ENCODE measurements at places on chromosomes 11 and 22.
A peak's percentile ranks its signal among the peaks of the same experiment; 100 is the strongest.

DNA sequence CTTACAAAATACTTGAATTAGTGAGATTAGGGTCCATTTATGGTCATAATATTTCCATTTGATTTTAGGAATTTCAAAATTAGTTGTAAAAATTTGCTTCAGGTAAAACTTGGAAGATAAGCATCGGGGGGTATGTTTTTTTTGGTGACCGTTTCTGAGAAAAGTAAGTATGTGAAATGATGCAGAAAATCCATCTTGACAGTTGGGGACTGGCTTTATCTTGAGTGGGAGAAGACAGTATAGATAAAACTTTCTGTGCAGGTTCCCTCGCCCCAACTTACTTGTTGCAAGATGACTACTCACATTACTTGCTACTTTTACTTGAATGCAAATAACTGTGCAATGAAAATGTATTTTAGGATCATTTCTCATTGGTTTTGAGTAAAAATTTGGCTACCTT, 49.5 kb downstream of the DNAJC24 start:
- H3K27me3 ChIP-seq, result no peaks in the 10 kb centered on the region
- no peaks in the 10 kb centered on the region for H3K4me1 ChIP-seq
- H3K27ac ChIP-seq, result no peak overlapping the region
- H3K4me3 ChIP-seq, result no peak overlapping the region

GRCh38 chr11:40376331-40376730, 1083.1 kb downstream of the LRRC4C start:
- H3K27ac ChIP-seq, result no peak overlapping the region
- DNase-seq, result no peak
- no peaks in the 10 kb centered on the region for H3K4me1 ChIP-seq
- no peaks in the 10 kb centered on the region for H3K36me3 ChIP-seq
- no peaks in the 10 kb centered on the region for H3K27me3 ChIP-seq

- H3K27ac ChIP-seq, result peak overlapping the region; percentile 53
- H3K4me3 ChIP-seq, result no peak overlapping the region
- H3K36me3 ChIP-seq, result peaks cover 40% of the 10 kb centered on the region
- DNase-seq, result no peak
- peaks cover 15% of the 10 kb centered on the region for H3K4me1 ChIP-seq
Observed at GRCh38 chr22:41664490-41664889, 24.2 kb downstream of the SNU13 start.

DNA sequence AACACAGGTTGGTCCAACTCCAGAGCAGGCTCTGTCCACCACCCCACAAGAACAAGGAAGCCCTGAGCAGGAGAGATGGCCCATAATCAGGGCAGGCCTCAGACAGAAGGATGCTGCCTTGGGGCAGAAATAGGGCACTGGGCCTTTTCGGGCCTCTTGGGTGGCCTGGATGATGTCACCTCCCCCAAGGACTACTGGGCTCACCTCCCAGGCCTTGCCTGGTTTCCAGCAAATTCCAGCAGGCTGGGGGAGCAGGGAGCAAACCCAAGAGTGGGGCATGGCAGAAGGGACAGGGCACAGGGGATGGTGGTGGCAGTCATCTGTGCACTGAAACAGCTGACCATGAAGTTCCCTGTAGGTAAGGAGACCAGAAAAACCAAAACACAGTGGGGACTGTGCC, 5.3 kb upstream of the NAA40 start:
- H3K4me3 ChIP-seq, result no peak overlapping the region
- peaks cover 9% of the 10 kb centered on the region for H3K4me1 ChIP-seq
- H3K27me3 ChIP-seq, result no peaks in the 10 kb centered on the region
- no peak for DNase-seq
- no peaks in the 10 kb centered on the region for H3K36me3 ChIP-seq

GRCh38 chr11:134020598-134020997, 48.3 kb upstream of the JAM3 start:
- H3K27me3 ChIP-seq, result peaks cover 3% of the 10 kb centered on the region
- H3K36me3 ChIP-seq, result no peaks in the 10 kb centered on the region
- no peak overlapping the region for H3K4me3 ChIP-seq
- H3K4me1 ChIP-seq, result peaks cover 11% of the 10 kb centered on the region
- no peak for DNase-seq

GRCh38 chr11:8873741-8874405, 37.1 kb upstream of the AKIP1 start:
- H3K27me3 ChIP-seq, result peaks cover 46% of the 10 kb centered on the region
- H3K4me3 ChIP-seq, result no peak overlapping the region
- no peak overlapping the region for H3K27ac ChIP-seq
- no peaks in the 10 kb centered on the region for H3K36me3 ChIP-seq
- DNase-seq, result no peak
- H3K4me1 ChIP-seq, result peaks cover 11% of the 10 kb centered on the region

- H3K4me1 ChIP-seq, result no peaks in the 10 kb centered on the region
Observed at GRCh38 chr22:38448945-38449745, 5.9 kb downstream of the KCNJ4 start.

DNA sequence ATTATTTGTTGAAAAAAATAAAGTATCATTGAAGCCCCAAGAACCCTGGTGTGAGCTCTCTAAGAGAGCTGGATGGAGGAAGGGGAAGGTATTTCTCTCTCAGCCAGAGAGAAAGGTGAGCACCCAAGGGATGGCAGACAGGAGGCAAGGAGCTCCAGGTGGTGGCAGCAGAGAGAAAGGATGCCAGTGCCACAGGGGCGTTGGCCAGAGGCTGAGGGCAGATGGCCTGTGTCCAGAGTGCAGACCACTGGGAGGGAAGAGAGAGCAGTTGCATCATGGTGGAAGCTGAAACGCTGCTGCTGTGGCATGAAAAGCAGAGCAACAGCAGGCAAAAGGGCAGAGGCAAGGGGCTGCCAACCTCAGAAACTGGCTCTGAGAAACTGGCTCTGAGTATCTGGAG, 8.5 kb downstream of the SPON1 start:
- no peak overlapping the region for H3K4me3 ChIP-seq
- no peak overlapping the region for H3K27ac ChIP-seq
- no peaks in the 10 kb centered on the region for H3K36me3 ChIP-seq

DNA sequence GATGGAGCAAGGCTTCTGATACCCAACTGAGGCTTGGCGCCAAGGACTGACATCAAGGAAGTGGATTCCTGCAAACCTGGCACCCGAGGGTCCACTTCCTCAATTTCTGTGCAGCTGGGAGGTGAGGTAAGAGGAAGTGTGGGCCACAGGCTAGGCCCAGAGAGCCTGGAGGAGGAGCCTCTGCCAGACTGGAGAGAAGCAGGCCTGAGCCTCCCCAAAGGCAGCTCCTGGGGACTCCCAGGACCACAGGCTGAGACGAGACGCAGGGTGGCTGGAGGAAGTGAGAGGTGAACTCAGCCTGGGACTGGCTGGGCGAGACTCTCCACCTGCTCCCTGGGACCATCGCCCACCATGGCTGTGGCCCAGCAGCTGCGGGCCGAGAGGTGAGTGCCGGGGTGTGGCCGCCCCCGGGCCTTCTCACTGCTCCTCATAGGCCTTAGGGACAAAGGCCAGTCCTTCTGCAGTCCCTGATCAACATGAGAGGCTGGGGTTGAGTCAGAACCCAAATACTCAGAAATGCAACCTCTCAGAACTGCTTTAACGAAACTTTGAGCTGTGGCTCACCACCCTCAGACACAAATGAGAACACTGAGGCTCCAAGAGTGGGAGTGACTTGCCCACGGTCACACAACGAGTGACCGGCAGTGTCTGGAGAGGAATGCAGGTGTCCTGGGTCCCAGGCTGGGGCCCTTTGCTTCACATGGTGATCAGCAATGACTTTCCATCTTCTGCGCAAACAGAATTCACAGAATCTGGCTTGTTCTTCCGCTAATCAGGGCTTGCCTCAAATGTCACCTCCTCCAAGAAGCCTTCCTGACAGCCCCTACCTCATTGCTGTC, at the start of gene NCF4:
NCF4 (plus strand) TSS at position 186 of the 839 bp plus-strand sequence; CDS start at position 352, 166 bp downstream.
- H3K27me3 ChIP-seq, result peaks cover 4% of the 10 kb centered on the region
- peak; percentile 56 for DNase-seq
- no peaks in the 10 kb centered on the region for H3K36me3 ChIP-seq
- H3K4me1 ChIP-seq, result peaks cover 49% of the 10 kb centered on the region

GRCh38 chr11:104169091-104169490, 5.1 kb upstream of the PDGFD start:
- no peaks in the 10 kb centered on the region for H3K4me1 ChIP-seq
- no peak for DNase-seq
- no peaks in the 10 kb centered on the region for H3K36me3 ChIP-seq
- no peak overlapping the region for H3K4me3 ChIP-seq
- H3K27me3 ChIP-seq, result peaks cover 11% of the 10 kb centered on the region
- H3K27ac ChIP-seq, result no peak overlapping the region

DNA sequence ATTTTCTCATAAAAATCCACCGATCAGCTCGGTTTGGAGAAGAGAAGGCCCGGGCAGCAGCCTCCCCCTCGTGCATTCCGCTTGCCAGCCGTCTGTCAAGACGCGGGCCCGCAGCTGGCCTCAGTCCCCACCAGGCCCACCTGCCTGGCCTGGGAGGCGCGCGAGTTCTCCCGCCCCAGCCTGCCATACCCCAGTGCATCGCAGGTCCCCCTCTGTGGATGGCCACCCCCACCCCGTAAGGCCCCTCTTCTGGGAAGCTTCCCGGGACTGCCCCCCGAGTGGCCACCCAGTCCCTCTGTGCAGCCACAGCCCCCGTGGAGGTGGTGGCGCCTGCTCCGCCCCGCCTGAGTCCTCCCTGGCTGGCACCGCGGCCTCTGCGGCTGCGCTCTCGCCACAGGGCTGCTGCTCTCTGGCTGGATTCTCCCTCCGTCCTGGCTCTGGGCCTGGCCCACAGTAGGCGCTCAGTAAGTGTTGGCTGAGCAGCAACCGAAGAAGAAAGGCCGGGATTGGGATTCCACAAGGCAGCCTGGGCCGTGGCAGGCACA, 74.0 kb upstream of the TCF20 start:
- peaks cover 5% of the 10 kb centered on the region for H3K27me3 ChIP-seq
- H3K36me3 ChIP-seq, result no peaks in the 10 kb centered on the region
- no peak for DNase-seq
- H3K27ac ChIP-seq, result no peak overlapping the region
- peaks cover 9% of the 10 kb centered on the region for H3K4me1 ChIP-seq

DNA sequence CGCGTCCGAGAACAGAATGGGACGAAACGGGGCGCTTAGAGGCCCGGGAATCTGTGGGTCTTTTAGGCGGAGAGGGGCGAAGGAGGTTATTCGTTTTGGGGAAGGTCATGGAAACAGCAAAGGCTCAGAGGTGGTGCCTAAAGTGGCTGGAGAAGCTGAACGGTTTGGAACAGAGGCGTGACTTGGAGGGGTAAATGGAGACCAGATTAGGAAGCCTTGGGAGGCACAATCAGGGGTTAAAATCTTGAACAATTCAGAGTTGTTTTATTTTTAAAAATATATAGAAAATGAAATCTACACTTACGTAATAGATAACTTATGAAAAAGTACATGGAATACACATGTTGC, 247 bp upstream of the PLAAT5 start:
- H3K27me3 ChIP-seq, result peaks cover 39% of the 10 kb centered on the region
- no peak for DNase-seq
- peak overlapping the region; percentile 79 for H3K4me3 ChIP-seq
- H3K36me3 ChIP-seq, result no peaks in the 10 kb centered on the region
- peaks cover 13% of the 10 kb centered on the region for H3K4me1 ChIP-seq
- H3K27ac ChIP-seq, result peak overlapping the region; percentile 55

- H3K4me3 ChIP-seq, result no peak overlapping the region
- no peak overlapping the region for H3K27ac ChIP-seq
- peaks cover 9% of the 10 kb centered on the region for H3K36me3 ChIP-seq
- DNase-seq, result no peak
- H3K4me1 ChIP-seq, result peaks cover 49% of the 10 kb centered on the region
- no peaks in the 10 kb centered on the region for H3K27me3 ChIP-seq
Observed at GRCh38 chr11:73755670-73756069, 5.2 kb downstream of the RAB6A start.

GRCh38 chr11:133842053-133842452, 3.3 kb downstream of the SPATA19 start:
- no peaks in the 10 kb centered on the region for H3K36me3 ChIP-seq
- H3K27ac ChIP-seq, result no peak overlapping the region
- peaks cover 4% of the 10 kb centered on the region for H3K4me1 ChIP-seq
- peaks cover 11% of the 10 kb centered on the region for H3K27me3 ChIP-seq
- DNase-seq, result no peak
- H3K4me3 ChIP-seq, result no peak overlapping the region

DNA sequence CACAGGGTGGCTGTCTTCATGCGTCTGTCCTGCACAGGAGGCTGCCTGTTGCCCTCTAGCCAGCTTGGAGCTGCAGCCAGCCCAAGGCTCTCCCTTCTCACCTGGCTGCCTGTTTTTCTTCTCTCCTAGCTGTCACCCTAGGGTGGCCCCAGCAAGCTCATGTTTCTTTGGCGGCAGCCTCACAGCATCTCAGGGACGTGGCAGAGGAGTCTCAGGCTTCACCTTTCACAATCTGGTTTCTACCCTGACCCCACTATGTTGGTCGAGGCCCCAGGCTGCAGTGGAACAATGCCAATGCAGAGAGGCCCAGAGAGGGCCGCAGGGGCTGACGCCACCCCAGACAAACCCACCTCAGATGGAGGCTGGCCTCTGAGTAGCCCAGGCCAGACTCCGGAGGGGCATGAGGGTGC, 2.5 kb upstream of the CLDN5 start:
- no peak for DNase-seq
- no peak overlapping the region for H3K4me3 ChIP-seq
- H3K36me3 ChIP-seq, result peaks cover 3% of the 10 kb centered on the region
- H3K27me3 ChIP-seq, result peaks cover 32% of the 10 kb centered on the region

GRCh38 chr11:76799066-76799804, 16.1 kb downstream of the TSKU start:
- no peaks in the 10 kb centered on the region for H3K36me3 ChIP-seq
- no peak overlapping the region for H3K4me3 ChIP-seq
- DNase-seq, result peak; percentile 83
- H3K27ac ChIP-seq, result no peak overlapping the region
- peaks cover 18% of the 10 kb centered on the region for H3K4me1 ChIP-seq

DNA sequence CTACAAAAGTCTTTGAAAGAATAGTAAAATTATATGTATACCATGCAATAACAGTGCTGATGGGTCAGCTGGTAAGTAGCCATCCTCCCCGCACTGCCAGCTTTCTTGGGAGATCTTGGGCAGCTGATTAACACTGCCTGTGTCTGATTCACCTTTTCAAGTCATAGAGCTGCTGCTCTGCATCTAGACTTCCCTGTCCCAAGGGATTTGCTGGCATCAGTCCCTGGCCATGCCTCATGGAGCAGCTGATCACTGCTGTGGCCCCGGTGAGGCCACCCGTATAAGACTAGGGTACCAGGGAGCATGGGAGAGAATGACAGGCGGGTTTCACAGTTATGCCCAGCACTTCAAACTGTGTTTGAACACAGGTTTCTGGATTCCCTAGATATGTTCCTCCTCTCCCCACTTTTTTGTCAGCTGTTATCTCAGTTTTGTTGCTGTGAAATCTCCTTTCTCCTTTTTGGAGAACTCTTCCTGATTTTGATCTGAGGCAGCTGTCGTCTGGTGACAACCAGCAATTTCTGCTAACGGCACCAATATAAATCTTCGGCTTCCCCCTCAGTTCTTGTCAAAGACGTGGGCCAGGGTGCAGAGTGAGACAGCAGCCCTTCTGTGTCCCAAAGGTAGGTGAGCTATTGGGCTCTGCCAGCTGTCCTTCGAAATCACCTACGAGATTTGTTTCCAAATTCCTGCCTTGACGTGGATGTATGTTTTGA, 438.9 kb downstream of the NTM start:
- no peaks in the 10 kb centered on the region for H3K27me3 ChIP-seq
- H3K4me3 ChIP-seq, result no peak overlapping the region
- no peaks in the 10 kb centered on the region for H3K36me3 ChIP-seq
- no peak for DNase-seq
- H3K4me1 ChIP-seq, result no peaks in the 10 kb centered on the region

GRCh38 chr22:20458530-20459151, 21.0 kb upstream of the SCARF2 start:
- H3K4me3 ChIP-seq, result no peak overlapping the region
- H3K27me3 ChIP-seq, result no peaks in the 10 kb centered on the region
- no peak overlapping the region for H3K27ac ChIP-seq
- H3K36me3 ChIP-seq, result peaks cover 4% of the 10 kb centered on the region
- no peak for DNase-seq
